HT-29 (cell line): ENCODE measurements at places on chromosomes 7 and 10. TPM values are rescaled to one million over a fixed set of nuclear protein-coding genes. Genes with fewer than 3 reads are reported as not detected.

Gene FZD1
- 0.56 and 0.73 TPM in 2 replicates for total RNA-seq

Gene ITGA8
- total RNA-seq: not detected in 2 replicates

Gene ANK3
- 6.4 and 11.5 TPM in 2 replicates for total RNA-seq

Gene IFIT1
- total RNA-seq: 5.3 and 8.3 TPM in 2 replicates

Gene GIMAP8
- total RNA-seq: not detected in 2 replicates

DNA sequence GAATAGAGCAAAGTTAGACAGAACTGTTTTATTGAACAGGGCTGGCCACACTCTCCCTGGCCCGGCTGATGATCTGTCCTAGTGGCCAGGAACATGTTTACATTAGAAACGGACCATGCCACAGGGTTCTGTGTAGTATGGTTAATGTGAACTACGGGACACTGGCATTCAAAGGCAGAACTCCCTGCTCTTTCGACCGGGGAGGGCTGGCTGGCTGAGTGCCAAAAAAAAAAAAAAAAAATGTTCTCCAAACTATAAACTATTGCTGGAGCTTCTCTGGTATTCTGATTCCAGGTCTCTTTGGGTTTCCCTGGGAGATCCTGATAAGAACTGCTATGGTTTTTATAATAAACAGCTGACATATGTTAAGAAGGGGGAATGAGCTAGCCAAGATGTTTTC, 1262.6 kb upstream of the SORCS1 start:
- peak; percentile 47 for DNase-seq

DNA sequence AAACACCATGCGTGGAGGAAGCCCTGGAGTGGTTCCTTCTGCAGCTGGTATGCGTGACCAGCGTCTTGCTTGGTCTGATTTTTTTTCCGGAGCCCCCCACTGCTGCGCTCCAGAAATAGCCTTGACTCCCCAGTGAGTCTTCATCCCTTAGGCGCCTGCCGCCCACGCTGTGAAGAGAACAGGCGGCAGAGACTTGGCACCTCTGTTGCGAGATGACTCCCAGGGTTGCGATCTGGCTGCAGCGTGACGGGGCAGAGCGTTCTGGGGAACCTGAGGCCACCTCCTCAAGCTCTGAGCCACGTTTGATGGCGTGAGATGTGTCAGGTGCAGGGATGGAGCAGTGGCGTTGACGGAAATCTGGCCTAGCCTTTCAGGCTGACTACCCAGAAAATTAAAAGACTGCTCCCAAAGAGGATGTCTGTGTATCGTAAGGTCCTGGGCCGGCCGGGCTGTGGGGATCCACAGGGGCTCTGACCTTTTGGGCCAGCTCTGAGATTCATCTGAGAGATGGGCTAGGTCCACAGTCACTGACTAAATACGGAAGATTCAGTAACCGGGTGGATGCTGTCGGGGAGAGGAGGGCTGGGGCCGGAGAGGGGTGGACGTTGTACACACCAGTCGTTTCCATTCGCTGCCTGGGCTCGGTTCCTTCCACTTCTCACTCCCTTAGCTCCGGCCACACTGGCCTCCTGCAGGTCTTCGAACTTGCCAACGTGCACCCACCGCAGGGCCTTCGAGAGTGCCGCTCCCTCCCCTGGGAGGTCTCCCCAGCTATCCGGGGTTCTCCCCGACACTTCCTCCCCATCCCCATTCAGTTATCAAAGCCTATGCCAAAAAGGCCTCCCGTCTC, 33.8 kb downstream of the PFKFB3 start:
- DNase-seq: no peak

- DNase-seq: no peak
These were observed 11.7 kb downstream of the SLC39A12 start for GRCh38 chr10:17963431-17963830.

- DNase-seq: no peak
These were observed 39.5 kb downstream of the CACNA2D1 start for GRCh38 chr7:82404094-82404493.

GRCh38 chr7:107180378-107180777, 11.6 kb downstream of the HBP1 start:
- DNase-seq: peak; percentile 50

DNA sequence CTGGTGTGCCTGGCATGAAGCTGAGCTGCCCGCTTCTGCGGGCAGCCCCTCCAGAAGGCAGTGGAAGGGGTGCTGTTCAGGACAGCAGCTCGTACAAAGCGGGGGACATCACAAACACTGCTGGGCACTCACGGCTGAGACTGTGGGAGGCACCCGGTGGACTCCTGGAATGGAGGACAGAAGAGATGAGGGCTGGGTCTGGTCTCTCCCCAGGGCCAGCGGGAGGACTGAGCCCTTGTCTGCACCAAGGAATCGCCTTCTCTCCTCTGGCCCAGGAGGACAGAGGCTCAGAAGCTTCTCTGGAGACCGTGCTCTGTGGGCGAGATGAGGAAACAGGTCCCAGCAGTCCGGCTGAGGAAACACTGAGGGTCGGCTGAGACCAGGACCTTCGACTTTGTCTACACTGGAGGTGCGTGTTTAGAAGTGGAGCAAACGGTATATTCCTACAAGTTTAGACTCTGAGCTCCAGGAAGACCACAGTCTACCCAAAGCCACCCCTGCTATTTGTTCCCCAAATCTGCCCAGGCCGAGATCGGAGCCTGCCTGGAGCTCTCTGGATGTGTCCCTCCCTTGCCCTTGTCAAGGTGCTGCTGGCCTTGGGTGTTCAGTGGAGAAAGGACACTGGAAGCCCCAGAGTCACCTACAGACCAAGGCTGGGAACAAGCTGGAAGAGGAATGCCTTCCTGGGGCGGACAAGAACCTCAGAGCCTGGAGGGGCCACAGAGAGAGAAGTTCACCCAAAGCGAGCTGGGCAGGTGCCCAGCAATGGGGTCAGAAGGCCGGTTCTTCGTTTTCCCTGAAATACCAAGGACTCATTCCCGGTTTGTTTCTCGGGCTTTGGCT, 12.9 kb upstream of the INPP5A start:
- DNase-seq: no peak

- no peak for DNase-seq
These were observed 660.2 kb upstream of the IGFBP3 start for GRCh38 chr7:46581268-46581667.

DNA sequence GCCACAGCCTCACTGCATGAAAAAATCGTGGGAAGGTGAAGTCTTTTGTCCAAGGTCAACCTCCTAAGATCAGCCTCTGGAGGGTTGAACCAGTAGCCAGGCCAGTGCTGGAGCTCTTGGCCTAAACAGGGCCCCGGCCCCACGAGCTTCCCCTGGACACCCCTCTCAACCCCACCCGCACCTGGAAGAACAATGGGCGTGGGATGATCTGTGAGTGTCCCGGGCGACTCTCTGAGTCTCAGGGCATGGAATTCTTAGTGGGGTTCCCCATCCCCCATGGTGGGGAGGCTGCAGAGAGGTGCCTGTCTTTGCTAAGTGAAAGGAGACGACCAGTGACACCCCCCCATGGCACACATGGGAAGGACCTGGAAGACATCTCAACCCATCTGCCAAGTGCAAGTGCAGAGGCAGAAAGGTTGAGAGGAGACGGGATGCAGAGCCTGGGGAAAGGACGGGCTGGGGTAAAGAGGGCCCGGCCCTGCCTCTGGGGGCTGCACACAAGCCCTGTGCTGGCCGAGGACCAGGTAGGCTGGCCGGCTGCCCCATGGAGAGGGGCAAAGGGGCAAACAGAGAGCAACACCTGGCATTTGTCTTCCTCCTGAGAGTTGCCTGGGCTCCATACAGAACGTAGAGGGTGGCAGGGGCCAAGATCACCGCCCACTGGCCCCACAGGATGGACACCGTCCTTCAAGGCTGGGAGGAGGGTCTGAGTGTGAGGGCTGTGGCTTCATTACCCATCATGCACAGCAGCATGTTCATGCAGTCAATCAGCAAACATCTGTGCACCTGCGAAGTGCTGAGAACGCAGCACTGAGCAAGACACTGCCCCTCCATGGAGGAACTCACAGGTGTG, 163.0 kb upstream of the PPP2R2D start:
- DNase-seq: no peak

GRCh38 chr7:12690041-12690878, 2.8 kb downstream of the ARL4A start:
- no peak for DNase-seq

GRCh38 chr7:153061910-153062528, 302.5 kb downstream of the ACTR3B start:
- peak; percentile 15 for DNase-seq

GRCh38 chr10:132200344-132201110, 13.8 kb downstream of the DPYSL4 start:
- no peak for DNase-seq

DNA sequence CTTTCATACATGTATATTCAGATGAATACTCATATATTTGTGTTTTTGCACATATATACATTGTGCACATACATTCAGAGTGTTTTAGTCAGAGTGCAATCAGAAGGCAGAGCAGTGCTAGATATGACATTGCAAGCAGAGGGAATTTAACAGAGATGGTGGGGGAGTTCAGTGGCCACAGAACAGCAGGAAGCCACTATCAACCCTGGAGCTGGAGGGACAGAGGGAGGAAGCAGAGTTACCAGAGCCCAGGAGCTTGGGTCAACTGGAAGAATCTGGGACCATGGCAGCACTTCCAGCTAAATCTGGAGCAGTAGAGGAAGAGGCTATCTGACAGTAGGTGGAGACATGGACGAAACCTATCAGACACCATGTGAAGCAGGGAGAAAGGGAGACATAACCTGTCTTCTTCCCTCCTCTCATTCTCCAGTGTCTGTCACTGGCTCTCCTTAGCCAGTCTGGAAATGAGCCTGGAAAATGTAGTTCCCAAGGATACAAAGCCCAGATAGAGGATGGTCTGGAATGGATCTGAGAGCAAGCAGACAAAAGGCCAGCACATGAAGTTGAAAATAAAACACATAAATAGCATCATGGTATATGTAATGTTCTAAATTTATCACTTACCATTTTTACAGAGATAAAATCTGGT, 33.6 kb upstream of the HERPUD2 start:
- DNase-seq: no peak
